Activated CD8-positive, alpha-beta memory T cell treated with anti-CD3 and anti-CD28 coated beads, Interleukin-2, amount 10 ng/mL, durations not matched to agents 7 days and 5 days (primary cell): ENCODE measurements at places on chromosomes 12 and 14. TPM values are rescaled to one million over a fixed set of nuclear protein-coding genes. Genes with fewer than 3 reads are reported as not detected.

GRCh38 chr14:99132821-99133635, 139.0 kb downstream of the BCL11B start:
- H3K4me1 ChIP-seq, result peaks cover 12% of the 10 kb centered on the region
- no peaks in the 10 kb centered on the region for H3K36me3 ChIP-seq
- no peak overlapping the region for H3K27ac ChIP-seq

STAC3 gene
- total RNA-seq, result 10.0 TPM

DNA sequence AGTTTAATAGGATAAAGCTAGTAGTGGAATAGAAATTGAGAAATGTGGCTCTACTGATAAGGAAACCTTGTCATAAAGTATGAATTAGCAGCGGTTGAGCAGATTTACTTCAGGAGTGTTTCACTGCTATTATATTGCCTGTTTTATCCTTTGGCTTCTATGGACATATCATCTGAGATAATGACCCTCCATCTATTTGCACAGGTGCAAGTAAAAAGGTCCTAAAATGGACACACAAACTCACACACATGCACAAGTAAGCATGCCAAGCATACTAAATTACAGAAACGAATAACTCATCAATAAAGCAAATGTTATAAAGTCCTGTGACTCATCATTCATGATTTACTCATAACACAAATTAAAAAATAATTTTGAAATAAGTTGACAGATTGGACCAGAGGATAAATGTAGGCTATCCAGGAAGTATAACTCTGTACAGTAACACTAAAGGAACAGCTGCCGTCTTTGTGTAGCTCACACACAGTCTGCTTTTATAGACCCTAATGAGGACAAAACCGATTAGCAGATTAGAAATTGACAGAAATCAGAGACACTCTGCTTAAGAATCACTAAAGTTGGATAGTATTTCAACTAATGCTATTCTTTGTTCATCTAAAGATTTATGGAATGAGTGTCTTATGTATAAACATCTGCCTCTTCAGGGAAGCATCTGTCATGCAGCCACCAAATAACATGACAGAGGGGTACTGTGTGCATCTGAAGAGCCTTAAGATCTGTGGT, 73.9 kb downstream of the SYT1 start:
- no peaks in the 10 kb centered on the region for H3K27me3 ChIP-seq
- DNase-seq, result no peak
- H3K4me1 ChIP-seq, result no peaks in the 10 kb centered on the region

PRKD1 gene
- total RNA-seq, result not detected

CLEC9A gene
- total RNA-seq, result not detected

IAPP gene
- total RNA-seq, result not detected
